Activated CD4-positive, alpha-beta T cell treated with anti-CD3 and anti-CD28 coated beads for 1 hour (primary cell): ENCODE measurements at places on chromosomes 16 and 17.

GRCh38 chr17:66661411-66662256 lies 173.3 kb upstream of the CACNG5 start:
- no peak for DNase-seq

DNA sequence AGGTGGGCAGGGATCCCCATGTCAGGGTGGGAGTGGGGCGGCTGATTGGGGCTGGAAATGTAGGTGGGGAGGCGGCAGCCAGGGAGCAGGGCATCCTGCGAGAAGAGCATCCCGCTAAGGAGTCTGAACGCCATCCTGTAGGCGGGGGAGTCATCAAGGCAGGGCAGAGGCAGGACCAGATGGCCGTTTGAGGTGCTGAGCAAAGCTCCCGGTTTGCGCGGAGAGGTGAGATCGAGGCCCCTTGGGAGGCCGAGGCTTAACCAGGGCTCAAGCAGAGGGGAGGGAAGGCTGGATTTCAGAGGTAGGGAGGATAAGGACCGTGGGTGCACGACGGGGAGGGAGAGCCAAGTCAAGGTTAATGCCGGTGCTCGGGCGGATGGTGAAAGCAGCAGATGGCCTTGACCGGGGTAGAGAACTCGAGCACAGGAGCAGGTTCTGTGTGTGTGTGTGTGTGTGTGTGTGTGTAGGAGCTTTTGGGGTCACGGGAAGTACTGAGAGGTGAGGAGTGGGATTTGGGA lies 472 bp upstream of the NME2 start:
- no peak for DNase-seq

- DNase-seq: no peak
Observed at GRCh38 chr17:72429066-72429638, 308.3 kb downstream of the SOX9 start.

- DNase-seq: no peak
Observed at GRCh38 chr16:9978160-9978725, 204.0 kb downstream of the GRIN2A start.

- DNase-seq: no peak
Observed at GRCh38 chr17:57999496-58000017, 7.5 kb downstream of the SRSF1 start.

DNA sequence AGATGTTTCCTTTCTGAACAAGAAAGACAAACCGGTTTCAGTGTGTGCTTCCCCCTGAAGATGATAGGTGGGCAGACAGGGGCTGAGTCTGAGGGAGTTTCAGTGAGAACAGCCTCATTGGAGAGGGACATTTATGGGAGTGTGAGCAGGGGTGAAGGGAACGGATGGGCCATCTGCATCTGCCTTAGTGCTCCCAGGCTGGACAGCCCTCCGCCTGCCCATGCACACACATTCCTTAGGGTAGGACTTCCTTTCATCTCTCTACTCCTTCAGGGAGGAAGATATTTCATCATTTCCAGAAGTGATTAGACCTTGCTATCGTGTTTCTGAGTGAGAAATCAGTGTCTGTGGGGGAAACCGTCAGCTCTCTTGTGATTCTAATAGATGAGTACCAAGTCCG lies 3.8 kb downstream of the SHISA6 start:
- DNase-seq: no peak

GRCh38 chr16:31016018-31016417 lies 5.6 kb upstream of the STX1B start:
- no peak for DNase-seq

DNA sequence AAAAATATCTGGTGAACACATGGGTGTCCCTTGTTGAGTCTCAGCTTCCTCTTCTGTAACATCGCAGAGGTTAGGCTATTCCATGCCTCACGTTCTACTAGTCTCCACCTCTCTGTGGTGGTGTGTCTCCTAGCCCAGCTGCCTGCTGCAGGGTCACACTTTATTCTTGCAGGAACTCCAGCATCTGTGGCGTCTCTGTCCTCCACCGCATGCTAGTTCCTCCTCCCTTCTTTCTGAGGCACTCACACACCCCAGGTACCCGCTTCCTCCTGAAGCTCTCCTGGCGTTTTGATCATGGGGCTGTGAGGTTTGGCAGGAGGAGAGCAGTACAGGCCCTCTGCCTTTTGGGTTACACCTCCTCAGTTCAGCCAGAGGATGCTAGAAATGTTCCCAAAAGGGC lies 9.9 kb upstream of the TEX2 start:
- DNase-seq: no peak

GRCh38 chr16:55438281-55438680 lies 40.7 kb upstream of the MMP2 start:
- DNase-seq: no peak

DNA sequence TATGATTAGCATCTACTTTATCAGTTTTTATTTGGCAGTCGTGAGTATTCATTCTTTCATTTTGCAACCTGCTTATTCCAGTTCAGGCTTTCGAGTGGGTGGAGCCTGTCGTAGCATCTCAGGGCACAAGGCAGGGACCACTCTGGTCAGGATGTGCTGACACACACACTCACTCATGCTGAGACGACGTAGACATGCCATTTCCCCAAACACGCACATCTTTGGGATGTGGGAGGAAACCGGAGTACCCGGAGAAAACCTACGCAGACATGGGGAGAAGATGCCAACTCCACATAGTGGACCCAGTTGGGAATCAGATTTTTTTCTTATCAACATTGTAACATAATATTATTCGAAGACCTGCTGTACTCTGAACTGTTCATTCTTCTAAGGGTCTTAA lies 756.5 kb upstream of the RBFOX1 start:
- DNase-seq: no peak

- no peak for DNase-seq
Observed at GRCh38 chr17:1000597-1001461, 3.9 kb downstream of the TIMM22 start.

DNA sequence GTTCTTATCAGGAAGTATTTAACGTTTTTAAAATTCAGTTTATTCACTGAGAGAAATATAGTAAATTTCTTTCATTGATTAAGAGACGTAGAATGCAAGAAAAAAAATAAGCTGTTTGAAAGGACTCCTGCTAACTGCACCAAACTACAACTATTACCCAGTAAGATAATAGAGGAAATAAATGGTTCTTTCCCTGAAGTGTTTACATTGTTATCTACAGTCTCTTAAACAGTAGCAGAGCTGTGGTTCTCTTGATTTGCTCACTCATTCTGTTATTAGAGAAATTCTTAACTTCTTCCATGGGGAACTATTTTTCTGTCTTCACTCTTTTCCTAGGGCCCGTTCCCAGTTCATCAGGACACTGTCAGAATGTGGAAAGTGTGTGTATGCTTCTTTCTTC lies 973.0 kb downstream of the KCNJ2 start:
- DNase-seq: no peak

DNA sequence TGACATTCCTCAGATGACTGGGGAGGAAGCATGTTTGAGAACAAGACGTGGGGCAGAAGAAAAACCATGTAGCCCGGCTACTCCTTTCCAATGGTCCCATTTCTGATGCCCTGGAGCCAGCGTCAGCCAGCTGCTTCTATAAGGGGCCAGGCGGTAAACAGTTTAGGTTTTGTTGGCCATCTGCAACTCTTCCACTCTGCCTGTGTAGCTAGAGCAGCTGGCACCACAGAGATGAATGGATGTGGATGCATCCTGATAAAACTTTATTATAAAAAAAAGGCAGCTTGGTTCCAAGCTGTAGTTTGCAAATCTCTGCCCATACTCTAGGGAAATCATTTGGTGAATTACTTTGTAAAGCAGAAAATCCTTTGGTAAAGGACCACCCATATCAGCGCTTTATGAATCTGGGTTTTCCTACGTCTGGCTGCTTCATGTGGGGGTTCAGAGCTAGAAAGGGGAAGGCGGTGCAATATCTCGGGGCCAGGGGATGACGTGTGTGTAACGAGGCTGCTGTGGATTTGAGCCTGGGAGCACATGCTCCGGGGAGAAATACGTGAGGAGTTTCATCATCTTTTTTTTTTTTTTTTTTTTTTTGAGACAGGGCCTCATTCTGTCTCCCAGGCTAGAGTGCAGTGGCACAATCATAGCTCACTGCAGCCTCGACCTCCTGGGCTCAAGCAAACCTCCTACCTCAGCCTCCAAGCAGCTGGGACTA lies 3.4 kb upstream of the SRL start:
- DNase-seq: no peak

- DNase-seq: no peak
Observed at GRCh38 chr16:22671301-22672076, 142.5 kb upstream of the HS3ST2 start.

DNA sequence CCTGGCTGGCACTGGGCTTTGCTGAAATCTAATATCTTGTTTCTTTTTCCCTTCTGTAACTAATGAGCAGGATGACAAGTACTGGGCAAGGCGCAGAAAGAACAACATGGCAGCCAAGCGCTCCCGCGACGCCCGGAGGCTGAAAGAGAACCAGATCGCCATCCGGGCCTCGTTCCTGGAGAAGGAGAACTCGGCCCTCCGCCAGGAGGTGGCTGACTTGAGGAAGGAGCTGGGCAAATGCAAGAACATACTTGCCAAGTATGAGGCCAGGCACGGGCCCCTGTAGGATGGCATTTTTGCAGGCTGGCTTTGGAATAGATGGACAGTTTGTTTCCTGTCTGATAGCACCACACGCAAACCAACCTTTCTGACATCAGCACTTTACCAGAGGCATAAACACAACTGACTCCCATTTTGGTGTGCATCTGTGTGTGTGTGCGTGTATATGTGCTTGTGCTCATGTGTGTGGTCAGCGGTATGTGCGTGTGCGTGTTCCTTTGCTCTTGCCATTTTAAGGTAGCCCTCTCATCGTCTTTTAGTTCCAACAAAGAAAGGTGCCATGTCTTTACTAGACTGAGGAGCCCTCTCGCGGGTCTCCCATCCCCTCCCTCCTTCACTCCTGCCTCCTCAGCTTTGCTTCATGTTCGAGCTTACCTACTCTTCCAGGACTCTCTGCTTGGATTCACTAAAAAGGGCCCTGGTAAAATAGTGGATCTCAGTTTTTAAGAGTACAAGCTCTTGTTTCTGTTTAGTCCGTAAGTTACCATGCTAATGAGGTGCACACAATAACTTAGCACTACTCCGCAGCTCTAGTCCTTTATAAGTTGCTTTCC lies 56.0 kb downstream of the HLF start:
- no peak for DNase-seq

DNA sequence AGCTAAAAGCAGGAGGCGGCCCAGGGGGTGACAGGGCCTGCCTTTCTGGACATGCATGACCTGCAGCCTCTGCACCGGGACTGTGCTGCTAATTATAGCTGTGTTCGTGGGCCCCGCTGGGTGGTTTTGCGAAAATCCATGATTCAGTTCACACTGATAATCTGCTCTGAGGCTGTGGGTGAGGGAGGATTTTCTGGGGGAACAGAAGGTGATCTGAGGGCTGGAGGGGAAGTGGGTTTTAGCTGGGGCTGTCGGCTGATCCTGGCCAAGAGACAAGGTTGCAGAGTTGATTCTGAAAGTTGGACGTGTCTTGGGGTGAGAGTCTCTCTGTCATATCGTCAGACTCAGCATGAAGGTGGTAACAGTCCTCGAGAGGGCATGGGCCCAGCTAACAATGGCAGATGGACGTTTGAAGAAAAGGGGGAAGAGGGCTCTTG lies 187.5 kb upstream of the ZNF469 start:
- DNase-seq: no peak

DNA sequence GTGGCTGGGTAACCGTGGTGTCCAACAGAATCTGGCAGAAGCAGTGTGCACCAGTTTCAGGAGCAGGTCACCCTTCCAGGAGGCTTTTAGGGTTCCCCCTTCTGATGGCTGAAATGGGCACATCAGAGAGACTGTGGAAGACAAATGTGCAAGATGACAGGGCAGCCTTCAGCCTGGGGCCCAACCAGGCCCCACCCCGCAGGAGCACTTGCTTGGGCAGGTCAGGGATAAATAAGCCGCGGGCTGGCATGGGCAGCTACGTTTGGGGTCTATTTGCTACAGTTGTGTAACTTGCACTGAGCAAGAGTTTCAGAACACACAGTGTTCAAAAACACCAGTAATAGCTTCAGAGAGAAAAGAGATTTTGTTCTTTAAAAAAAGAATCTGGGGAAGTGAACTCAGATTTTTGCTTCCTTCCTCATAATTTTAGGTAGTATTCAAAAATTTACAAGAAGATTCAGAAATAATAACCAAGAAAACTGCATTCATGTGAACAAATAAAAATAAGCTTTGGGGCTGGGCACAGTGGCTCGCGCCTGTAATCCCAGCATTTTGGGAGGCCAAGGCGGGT lies 44.9 kb upstream of the BAHCC1 start:
- no peak for DNase-seq

- no peak for DNase-seq
Observed at GRCh38 chr17:71547904-71548303, 572.9 kb upstream of the SOX9 start.

DNA sequence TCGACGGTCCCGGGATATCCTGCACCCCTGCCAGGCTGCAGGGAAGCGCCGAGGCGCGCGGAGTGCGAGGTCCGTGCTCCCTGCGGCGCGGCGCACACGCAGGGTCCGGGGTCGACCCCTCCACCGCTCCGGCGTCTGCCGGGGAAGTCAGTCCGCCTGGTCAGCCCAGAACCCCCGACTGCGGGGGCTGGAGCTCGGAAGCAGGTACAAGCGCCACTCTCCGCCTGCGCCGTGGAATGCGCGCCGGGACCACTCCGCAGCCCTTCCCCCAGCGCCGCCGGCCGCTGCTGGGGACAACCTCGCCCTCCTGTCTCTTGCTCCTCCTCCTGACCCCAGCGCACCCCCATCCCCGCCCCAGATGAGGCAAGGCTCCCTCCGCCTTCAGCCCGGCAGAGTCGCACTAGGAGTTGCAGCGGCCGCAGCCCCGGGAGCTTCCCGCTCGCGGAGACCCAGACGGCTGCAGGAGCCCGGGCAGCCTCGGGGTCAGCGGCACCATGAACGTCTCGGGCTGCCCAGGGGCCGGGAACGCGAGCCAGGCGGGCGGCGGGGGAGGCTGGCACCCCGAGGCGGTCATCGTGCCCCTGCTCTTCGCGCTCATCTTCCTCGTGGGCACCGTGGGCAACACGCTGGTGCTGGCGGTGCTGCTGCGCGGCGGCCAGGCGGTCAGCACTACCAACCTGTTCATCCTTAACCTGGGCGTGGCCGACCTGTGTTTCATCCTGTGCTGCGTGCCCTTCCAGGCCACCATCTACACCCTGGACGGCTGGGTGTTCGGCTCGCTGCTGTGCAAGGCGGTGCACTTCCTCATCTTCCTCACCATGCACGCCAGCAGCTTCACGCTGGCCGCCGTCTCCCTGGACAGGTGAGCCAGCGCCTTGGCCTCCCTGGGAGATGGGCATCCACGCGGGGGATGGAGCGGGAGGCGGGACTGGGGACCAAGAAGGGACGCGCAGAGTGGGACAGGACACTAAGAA lies at the start of gene GALR2:
Gene GALR2 (plus strand): TSS at position 392 of the 974 bp plus-strand sequence. CDS start 103 bp downstream, at position 495.
- DNase-seq: no peak

DNA sequence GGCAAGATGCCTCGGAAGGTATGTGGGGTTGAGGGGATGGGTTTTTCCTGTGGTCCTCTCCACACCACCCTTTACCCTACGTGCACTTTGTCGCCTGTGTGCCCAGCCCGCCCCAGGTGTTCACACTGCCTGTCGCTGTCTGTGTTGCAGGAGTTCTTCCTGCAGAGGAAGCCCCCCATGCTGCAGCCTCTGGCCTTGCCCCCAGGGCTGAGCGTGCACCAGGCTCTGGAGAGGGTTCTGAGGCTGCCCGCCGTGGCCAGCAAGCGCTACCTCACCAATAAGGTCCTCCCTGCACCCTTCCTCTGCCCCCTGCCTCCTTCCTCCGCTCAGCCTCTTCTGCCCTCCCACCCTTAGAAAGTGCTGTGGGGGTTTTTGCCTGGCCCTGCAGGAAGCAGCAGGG lies 15.2 kb downstream of the PFAS start:
- DNase-seq: no peak
